ENCODE measurements at places on chromosomes 1 and 21.

- no peak for DNase-seq
Observed at GRCh38 chr1:154748405-154748775, 121.7 kb downstream of the KCNN3 start.

- DNase-seq = no peak
Observed at GRCh38 chr21:37994211-37994610, 78.0 kb upstream of the KCNJ6 start.

GRCh38 chr1:44047131-44047530 is 15.9 kb upstream of the SLC6A9 start:
- DNase-seq = no peak

DNA sequence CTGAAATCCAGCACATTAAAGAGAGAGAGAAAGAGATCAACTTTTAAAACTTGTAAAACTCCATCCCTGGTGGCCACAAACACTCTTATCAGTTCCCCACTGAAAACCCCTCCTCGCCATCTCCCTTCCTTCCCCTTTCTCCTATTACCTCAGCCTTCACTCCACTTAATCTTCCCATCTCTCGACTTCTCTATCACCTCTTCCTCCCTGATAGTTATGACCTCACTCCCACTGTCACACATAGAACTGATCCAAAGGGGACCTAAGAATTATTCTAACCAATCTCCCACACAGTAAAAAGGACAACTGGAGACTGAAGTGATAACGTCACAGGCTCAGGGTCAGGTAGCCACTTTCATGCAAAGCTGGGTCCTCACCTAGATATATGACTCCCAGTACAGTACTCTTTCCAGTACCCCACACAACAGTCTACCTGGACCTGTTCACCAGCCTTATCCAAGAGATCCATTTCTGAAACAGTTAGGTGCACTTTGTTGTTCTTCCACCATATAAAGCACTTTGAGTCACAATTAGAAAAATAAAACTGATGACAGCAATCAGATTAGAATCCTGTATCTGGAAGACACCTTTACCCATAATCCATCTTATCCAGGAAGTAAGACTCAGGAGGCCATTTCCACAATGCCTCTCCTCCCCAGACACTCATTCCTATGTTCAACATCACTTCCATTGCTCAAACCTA is 324.8 kb downstream of the SMYD3 start:
- no peak for DNase-seq

- DNase-seq = no peak
Observed at GRCh38 chr1:245419461-245419978, 264.7 kb downstream of the KIF26B start.

GRCh38 chr1:168227620-168228019 is 1.8 kb downstream of the SFT2D2 start:
- no peak for DNase-seq

- no peak for DNase-seq
Observed at GRCh38 chr21:45941338-45941710, 40.2 kb upstream of the COL6A1 start.

DNA sequence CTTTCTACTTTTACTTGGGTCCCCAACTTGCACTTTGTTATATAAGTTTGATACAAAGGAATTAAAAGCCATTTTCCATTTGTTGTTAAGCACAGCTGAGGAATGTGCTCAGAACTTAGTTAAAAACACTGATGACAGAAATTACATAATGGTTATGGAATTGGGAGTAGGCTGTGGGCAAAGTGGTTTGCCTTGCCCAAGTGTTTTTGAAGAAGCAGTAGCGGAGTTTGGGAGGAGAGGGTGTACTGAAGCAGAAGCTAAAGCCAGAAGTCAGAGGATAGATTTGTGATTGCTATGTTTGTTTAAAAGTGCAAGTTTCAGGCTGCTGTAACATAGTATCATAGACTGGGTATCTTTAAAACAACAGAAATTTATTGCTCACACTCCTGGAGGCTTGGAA is 391.8 kb downstream of the DUSP10 start:
- DNase-seq = no peak

- no peak for DNase-seq
Observed at GRCh38 chr1:208892147-208892546, 648.0 kb upstream of the PLXNA2 start.

- DNase-seq = no peak
Observed at GRCh38 chr1:59394706-59395425, 98.0 kb downstream of the FGGY start.

DNA sequence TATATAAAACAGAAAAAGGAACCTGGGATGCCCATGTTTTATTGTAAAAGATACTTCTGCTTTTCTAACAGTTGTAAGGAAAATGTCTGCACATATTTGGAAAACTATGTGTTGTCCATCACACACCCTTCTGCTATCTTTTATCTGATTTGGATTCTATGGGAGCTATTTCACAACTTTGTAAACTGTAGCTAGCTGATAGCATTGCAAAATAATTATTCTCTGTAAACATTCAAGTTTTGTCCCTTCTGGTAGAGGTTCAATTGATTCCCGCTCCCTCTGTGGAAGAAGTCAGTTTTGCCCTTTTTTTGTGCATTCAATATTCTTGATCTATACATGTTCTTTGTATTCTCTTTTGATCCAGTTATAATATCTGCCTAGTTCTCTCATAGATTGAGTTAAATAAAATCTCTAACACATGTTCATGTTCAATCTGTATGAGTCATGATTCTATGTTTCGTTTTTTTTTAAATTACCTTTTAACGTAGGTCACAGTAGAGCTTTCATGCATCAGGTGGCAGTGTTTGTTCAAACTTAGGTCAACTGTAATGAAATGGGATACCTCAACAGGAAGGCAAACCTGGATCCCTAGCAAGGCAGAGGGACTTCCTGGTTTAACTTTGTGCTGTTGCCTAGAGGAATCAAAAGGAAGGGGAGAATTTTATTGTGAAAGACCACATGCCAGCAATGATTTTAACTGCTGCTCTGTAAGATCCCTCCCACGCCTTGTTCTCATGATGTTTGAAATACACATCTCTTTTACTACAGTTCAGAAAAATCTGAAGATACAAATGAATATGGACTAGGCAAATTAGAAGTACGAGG is 26.0 kb upstream of the BCL9 start:
- DNase-seq = peak; percentile 6

GRCh38 chr1:203075236-203076030 is 10.4 kb downstream of the MYOG start:
- no peak for DNase-seq

DNA sequence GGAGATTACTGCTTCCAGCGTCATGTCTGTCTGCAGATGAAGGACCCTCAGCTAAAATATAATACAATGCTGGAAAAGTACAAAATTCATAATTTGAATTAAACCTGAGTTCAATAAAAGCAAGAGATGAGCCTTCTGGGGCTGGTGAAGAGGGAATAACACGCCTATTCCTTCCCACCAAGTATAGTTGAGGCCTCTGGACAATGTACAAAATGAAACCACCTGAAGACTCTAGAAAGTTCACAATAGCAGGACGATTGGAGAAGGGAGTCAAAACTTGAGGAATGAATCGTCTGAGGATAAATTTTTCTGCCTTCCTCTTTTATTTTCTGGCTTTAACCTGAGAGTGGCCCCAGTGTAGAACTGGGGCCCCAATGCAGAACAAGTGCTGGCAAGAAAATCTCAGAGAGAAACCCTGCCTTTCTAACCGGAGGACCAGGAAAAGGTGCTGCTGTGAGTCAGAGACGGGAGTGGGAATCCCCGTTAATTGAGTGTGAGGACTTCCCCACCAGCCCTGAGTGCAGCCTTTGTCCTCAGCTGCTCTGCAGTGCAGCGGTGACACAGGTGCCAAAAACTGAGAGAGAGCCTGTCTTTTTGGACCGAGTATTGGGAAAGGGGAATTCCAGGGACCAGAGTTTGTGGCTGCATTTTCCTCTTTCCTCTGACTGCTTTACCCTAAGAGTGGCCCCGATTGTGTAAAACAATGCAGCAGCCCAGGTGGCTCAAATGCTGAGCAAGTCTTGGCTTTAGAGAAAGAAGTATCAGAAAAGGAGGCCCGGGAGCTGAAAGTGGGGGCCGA is 264.9 kb downstream of the DYRK1A start:
- DNase-seq = no peak

GRCh38 chr1:80249699-80250098 is 1243.2 kb upstream of the ADGRL4 start:
- no peak for DNase-seq

DNA sequence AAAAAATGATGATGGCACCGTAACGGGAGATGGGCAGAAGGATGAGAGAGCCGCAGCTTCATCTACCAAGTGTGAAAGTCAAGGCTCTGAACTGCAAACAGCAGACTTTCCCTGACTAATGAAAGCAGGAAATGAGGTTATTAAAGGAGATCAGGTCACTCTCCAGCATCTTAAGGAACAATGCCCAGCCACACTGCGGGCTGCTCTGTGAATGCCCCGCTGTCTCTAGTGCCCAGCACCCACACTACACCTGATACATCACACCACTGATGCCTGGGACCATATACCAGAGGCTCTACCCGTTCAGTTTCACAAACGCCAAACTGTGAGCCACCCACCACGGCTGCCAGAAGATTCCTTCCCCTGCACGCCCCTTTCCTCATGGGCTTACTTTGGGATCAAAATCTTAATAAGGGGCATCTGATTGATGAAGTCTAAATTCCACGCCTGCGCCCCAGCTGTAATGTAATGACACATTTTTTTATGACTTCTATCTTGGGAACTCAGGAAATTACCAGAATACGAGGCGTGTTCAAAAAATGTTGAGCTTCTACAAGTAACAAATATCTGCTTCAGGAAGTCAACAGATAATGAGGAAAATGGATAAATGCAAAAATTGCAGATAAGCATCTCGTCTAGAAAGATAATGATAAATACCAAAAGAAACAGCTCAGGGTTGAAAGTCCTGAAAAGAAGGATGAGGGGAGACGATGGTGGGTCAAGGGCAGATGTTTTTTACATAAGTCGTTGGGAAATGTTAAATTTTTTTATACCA is 72.0 kb downstream of the MIS18A start:
- no peak for DNase-seq

GRCh38 chr1:96360036-96360795 is 361.4 kb upstream of the PTBP2 start:
- DNase-seq = no peak

DNA sequence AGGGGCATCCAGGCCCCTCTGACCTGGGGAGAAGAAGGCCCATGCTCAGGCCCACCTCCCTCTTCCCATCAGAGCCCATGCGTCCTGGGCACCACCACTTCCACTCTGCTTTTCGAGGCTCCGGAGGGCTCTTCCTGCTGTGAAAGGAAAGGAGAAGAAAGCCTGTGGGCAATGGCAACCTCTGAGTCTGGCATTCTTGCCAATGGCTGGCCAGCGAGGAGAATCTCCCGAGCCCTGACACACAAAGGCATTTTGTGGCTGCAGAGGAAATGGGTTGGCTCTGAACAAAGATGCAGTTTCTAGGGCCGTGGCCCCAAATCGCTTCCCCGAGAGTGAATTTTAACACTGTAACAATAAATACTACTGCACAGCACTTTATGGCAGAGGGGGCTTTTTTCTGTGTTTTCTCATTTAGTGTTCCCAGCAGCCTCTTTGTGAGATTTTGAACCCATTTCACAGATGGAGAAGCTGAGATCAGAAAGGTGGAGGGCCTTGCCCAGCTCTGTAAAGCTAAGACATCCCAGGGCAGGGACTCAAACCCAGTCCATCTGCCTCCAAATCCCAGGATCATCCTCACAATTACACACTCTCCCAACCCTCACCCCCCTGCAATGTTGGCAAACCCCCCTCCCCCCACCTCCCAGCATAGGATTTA is 35.7 kb upstream of the TMEM51 start:
- DNase-seq = no peak

- DNase-seq = no peak
Observed at GRCh38 chr1:45775794-45776193, 25.3 kb upstream of the IPP start.

DNA sequence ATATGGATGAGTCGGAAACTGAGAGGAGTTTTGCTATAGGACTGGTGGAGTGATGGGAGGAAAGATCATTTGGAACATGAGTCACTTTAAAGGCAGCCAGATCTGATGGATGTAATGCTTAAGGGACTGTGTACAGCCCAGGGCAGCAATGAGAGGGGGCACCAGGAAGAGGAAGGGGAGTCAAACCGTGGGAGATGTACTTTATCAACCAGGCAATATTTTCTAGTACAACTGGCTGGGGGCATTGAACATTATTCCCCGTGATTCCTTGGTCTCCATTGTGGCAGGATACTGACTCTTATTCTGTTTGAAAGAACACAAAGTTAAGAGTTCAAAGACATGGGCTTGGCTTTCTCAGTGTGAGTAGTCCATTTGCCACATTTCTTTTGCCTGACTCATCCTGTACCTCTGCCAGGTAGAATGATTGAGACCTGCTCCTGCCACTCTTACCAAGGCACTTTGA is 268.2 kb upstream of the NR5A2 start:
- DNase-seq = no peak

DNA sequence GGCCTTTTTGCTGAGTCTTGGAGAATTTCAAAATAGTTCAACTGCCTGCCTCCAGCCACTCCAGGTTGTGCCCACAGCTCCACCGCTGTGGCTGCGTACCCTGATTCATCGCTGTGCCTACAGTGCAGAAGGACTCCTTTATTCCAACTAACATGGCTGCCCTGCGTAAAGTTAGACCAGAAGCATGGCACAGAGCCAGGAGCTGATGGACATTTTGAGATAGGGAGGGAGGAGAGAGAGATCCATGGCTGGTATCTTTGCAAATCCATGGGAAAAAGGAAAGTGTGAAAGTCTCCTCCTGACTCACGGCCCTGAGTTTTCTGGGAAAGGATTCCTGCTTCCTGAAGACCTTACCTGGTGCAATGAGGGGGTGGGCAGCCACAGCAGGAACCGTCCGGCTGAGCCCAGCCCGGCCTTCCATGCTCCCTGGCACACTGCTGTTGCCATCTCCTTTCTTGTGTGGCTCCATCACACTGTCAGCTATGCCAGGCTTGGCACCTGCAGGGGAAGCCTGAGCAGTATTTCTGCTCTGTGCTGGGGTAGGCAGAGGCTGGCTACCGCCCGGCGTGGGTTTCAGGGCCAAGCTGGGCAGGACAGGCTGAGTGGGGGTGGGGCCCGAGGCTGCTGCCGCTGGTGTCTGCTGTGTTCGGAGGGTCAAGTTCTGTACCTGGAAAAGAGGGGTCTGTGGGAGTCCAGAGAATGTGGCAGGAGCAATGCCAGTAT is 46.0 kb upstream of the A3GALT2 start:
- DNase-seq = no peak

- DNase-seq = no peak
Observed at GRCh38 chr1:165507570-165507969, 36.2 kb upstream of the LRRC52 start.

DNA sequence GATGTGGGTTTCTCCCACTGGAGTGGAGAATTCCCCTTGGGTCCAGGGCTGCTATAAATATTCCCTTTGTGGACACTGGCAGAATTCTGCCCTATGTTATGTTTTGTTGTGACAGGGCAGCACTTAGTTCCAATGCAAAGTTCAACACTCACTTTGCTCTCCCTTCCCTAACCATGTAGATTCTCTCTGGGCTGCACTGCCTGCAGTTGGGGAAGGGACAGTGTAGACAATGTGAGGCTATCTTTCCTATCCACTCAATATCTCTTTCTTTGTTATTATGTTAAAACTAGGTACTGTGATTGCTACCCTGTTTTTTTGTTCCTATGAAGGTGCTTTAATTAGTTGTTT is 19.6 kb downstream of the GPR88 start:
- no peak for DNase-seq

- no peak for DNase-seq
Observed at GRCh38 chr1:243850202-243850451, at the start of gene AKT3. TSS of gene AKT3 (minus strand) at chr1:243850243. CDS start at chr1:243843170, 7,073 bp downstream.

GRCh38 chr1:247933989-247934388 is 9.3 kb downstream of the OR2AJ1 start:
- DNase-seq = no peak

GRCh38 chr1:235434001-235434400 is 66.8 kb downstream of the TBCE start:
- no peak for DNase-seq

- DNase-seq = no peak
Observed at GRCh38 chr1:16172964-16173446, 17.1 kb upstream of the EPHA2 start.

- no peak for DNase-seq
Observed at GRCh38 chr1:224988042-224988441, 58.6 kb downstream of the DNAH14 start.
